CD4-positive, alpha-beta T cell treated with Interleukin-15 for 1 hour (primary cell): ENCODE measurements at places on chromosomes 11 and 22.

DNA sequence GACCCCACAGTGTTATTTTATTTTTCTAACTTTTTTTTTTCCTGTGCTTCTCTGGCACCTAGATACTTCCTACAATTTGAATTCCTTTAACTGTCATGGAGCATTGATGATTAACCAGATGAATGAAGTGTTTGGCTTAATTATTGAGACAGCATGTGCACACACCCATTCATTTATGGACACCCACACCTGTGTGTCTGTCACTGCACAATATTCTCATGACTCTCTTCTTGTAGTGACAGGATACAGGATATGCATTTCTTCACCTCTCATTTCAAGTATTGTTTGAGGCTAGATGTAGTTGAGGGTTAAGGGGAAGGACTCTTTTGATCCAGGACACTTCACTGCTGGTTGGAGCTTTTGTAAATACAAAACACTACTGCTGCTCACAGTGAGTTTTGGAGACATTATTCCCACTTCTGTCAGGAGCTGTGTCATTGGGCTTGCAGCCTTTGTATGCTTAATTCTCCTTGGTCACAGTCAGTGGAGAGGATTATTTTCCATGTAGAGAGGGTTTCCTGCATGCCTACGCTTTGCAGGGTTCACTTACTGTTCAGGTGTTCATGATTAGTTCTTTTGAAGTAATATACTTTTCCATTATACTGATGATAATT lies 33.5 kb downstream of the SPECC1L start:
- DNase-seq, result no peak

GRCh38 chr22:20545681-20546521 lies 38.5 kb downstream of the MED15 start:
- no peak for DNase-seq

- no peak for DNase-seq
Observed at GRCh38 chr11:34063061-34063795, 11.7 kb downstream of the CAPRIN1 start.

DNA sequence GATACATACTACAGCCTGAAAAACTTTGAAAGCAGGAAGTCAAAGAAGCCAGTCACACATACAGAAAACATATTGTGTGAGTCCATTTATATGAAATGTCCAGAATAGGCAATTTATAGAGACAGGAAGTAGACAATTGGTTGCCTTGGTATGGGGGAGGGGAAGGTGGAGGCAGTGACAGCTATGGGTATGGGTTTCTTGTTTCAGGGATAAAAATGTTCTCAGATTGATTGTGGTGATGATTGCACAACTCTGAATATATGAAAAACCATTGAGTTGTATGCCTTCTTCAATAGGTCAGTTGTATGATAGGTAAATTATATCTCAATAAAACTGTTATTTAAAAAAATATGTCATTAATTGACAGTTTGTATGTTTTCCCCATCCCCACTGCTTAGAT lies 137.6 kb downstream of the SNX19 start:
- no peak for DNase-seq

DNA sequence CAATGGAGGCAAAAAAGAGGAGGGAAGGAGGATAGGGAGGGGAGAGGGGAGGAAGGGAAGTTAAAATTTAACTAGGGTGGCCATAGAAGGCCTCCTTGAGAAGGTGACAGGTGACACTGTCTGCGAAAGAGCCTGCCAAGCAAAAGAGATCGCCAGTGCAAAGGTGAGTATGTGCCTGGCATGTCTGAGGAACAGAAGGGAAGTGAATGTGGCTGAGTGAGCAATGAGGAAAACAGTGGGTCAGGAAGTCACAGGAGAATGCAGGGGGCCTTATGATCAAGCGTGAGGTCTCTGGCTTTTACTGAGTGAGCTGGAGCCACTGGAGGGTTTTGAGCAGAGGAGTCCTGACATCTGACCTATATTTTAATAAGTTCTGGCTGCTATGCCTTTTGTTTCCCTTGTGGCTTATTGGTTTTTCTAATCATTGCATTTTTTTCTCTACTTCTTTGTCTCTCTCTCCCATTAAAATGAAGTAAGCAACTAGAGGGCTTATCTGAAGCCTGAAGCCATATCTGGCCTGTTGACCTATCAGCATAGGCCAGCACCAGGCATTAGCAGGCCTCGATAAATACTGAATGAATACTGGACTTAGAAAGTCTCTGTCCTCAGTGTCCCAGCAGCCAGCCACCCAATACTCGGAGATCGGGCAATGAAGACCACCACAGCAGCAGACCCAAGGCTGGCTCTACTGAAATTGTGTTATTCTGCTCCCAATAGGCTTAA lies 5.6 kb downstream of the AP1B1 start:
- no peak for DNase-seq

DNA sequence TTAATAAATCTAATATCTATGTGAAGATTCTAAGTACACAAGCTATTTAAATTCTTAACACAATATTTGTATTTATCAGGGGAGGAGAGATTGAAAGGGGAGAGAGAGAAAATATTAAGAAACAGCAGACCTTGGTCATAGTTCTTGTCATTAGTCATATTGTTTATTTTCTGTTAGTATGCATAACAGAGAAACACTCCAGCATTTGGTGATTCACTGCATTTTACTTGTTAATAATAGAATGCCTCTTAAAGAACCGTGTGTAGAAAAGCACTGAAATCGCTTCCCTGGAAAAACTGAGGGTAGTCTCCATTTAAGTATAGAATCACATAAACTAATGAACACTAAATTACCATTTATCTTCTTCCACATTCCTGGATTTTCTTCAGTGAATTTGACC lies 122.7 kb upstream of the TRPC6 start:
- no peak for DNase-seq
